Naive thymus-derived CD4-positive, alpha-beta T cell (primary cell): ENCODE measurements at places on chromosomes 6 and 20. TPM values are rescaled to one million over a fixed set of nuclear protein-coding genes. Genes with fewer than 3 reads are reported as not detected.

GRCh38 chr6:105898286-105898685 is 187.8 kb upstream of the PRDM1 start:
- no peak for DNase-seq

- no peak for DNase-seq
Observed at GRCh38 chr6:117018771-117019170, 141.7 kb downstream of the RFX6 start.

Gene EYA2
- not detected for total RNA-seq

- DNase-seq, result no peak
Observed at GRCh38 chr20:23190557-23190956, 104.4 kb upstream of the CD93 start.

Gene PAK5
- total RNA-seq, result not detected

DNA sequence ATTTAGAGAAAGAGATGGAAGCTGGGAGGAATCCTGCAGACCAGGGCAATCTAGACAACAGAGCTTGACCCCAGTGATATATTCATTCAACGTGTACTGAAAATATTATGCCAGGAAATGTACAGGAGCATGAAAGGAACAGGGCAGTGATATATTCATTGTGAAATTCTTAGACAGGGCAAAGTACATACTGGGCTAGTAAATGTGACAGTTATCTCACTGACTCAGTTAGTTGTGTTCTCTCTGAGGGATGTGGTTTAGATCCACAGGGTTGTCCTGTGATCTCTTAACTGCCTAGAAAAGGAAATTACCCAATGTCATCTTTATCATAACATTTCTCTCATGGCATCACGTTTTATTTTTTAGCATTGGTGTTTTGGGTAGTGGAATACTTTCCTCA is 891.3 kb downstream of the EYS start:
- no peak for DNase-seq

Gene FNDC11
- 0.30 TPM for total RNA-seq

DNA sequence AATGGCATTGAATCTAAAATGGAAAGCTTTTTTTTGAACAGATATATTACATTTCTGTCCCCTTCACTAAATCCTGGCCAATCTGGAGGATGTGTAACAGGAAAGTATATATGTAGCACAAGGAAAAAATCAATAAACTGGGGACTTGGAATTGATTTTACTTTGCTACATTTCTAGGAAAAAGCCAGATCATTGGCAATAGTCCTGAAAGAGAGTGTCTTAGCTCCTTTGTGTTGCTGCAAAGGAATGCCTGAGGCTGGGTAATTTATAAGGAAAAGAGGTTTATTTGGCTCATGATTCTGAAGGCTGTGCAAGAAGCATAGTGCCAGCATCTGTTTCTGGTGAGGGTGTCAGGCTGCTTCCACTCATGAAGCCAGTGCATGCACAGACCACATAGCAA is 574.9 kb downstream of the HTR1B start:
- DNase-seq, result no peak

DNA sequence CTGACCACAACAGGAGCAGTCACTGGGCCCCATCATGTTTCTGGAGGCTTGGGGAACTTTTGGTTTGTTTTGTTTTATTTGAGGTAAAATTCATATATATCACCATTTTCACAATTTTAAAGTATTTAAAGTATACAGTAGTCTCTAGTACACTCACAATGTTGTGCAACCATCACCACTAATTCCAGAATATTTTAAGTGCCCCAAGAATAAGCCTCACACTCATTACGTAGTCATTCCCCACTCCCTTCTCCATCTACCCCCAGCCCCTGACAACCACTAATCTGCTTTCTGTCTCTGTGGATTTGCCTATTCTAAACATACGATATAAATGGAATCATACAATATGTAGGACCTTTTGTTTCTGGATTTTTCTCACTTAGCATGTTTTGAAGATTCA is 29.0 kb downstream of the RTN4IP1 start:
- DNase-seq, result no peak

GRCh38 chr6:134402372-134402984 is 84.6 kb upstream of the SGK1 start:
- no peak for DNase-seq

Gene GLP1R
- not detected for total RNA-seq

DNA sequence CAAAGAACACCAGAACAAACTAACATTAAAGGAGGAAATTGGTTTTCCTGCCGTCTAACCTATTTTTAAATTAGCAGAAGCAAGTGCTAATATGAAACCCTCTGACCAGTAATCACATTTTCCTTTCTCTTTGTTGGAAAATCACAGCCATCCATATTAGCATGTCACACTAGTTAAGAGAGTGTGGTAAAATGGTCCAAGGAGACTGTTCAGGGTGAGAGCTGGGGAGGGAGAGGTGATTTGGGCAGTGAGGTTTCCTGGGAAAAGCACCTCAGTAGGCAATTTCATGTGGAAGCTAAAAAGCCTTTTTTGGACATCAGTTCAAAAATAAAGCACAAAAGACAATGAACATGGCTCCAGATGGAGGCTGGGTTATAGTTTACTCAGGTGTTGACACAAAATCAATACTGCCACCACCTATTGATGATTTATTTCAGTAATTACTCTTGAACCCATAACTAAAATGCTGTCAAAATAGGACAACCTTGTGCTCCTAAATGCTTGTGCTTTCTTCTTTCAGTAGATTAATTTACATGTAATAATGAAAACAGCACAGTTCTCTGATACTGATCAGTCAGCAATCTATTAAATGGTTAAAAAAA is 333.2 kb downstream of the SAMD5 start:
- no peak for DNase-seq

DNA sequence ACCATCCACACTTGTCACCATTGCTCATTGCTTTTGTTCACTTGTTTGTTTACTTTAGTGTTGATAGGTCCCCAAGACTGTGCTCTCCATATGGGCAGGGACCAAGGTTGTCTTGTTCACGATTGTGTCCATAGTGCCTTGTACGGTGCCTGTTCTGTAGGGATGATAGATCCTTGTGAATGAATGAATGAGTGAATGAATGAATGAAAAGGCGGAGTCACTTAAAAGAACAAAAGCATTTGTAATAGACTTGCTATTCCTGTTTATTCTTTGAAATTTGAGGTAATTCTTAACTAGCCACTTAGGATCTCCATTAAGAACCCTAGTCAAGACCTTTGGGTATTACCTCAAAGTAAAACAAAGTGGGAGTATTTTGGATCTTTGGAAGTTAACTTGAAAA is 47.0 kb downstream of the UTRN start:
- DNase-seq, result no peak

DNA sequence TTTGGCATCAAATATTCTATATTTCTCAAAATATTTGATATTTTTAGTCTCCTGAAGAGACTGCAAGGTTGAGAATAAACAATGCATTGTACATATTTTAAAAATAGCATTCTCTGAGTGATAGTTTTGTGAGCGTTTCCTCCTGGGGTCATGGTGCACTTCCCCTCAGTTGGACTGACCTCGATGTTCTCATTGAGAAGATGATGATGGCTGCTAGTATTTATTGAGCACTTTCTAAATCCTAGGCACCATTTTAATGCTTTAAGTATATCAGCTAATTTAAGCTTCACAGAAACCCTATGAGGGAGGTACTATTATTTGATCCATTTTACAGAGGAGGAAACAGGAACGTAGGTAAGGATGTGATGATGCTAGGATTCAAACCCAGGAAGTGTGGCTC is 18.2 kb downstream of the DSE start:
- no peak for DNase-seq

- no peak for DNase-seq
Observed at GRCh38 chr20:8385247-8385646, 253.2 kb downstream of the PLCB1 start.

Gene PSORS1C1
- not detected for total RNA-seq

Gene SCRT2
- not detected in 2 replicates for total RNA-seq

DNA sequence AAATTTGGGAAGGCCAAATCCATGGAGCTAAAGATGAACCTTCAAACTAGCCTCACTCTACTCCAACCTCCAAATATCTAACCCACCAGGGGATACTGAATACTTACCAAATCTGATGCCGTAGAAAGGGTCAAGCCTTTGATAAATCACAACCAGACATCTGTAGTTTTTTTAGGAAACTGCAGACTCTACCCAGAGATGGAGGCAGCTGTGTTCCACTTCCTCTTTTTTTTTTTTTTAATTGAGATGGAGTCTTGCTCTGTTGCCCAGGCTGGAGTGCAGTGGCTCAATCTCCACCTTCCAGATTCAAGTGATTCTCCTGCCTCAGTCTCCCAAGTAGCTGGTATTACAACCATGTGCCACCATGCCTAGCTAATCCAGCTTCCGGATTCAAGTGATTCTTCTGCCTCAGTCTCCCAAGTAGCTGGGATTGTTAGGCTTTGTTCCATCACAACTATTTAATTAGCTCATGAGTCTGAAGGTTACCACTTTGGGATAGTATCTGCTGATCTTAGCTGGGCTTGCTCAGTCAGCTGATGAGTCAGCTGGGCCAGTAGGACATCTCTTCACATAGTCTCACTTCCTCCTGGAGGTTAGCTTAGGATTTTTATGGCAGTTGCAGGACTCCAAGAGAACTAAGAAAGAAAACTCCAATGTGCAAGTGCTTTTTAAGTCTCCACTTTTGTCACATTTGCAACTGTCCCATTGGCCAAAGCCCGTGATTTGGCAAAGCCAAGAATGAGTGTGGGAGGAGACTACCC is 13.3 kb downstream of the FRK start:
- DNase-seq, result no peak

Gene KCNK15
- not detected for total RNA-seq

GRCh38 chr6:136201732-136202131 is 48.4 kb downstream of the MTFR2 start:
- DNase-seq, result no peak

GRCh38 chr20:57522380-57523140 is 2.4 kb downstream of the CTCFL start:
- DNase-seq, result no peak

Gene SLC25A27
- total RNA-seq, result 3.3 TPM

DNA sequence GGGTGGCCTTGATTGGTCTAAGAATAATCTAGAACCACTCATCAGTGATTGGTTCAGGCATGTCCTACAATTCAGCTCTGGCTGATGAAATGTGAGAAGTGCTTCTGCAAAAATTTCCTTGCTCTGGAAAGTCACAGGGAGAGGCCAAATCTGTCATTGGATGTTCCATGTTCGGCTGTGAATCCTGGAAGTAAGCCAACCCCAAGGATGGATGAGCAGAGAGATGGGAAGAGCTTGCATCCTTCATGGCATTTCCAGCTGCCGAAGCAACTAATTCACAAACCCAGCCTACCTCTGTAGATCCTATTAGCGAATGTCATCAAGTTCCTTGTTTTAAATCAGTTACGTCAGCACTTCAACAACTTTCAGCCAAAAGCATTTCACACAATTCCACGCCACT is 187.2 kb upstream of the SOX4 start:
- no peak for DNase-seq

Gene WFDC12
- not detected for total RNA-seq

- no peak for DNase-seq
Observed at GRCh38 chr6:144145541-144145940, 4.8 kb upstream of the STX11 start.

DNA sequence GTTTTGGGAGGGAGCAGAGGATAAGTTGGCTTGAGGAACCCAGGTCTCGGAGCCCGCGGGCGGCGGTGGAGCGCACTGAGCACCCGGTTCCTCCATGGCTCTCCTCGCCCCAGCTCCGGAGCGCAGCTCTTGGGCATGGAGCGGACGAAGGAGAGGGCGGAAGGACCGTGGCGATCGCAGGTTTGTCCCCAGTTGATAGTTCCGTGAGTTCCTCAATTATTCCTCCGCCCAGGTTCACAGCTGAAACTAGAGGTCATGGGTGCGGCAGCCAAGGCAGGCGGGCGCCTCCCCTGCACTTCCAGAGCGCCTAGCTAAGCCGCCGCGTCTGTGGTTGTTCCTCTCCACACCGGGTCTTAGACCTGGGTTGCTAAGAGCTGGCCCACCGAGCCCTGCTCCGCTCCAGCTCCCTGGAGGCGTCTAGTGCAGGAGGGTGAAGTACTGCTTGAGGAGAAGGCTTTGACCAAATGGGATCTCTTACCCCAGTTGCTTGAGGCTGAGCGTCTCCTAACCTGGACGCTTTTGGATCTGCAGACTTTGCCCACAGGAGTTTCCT is at the start of gene HTR1B:
Gene HTR1B, minus strand, starts transcription at position 184 of the 553 bp plus-strand sequence. Its CDS starts 88 bp downstream, at position 96.
- no peak for DNase-seq
